GM23338 (cell line): ENCODE measurements at places on chromosomes 2 and 18.

DNA sequence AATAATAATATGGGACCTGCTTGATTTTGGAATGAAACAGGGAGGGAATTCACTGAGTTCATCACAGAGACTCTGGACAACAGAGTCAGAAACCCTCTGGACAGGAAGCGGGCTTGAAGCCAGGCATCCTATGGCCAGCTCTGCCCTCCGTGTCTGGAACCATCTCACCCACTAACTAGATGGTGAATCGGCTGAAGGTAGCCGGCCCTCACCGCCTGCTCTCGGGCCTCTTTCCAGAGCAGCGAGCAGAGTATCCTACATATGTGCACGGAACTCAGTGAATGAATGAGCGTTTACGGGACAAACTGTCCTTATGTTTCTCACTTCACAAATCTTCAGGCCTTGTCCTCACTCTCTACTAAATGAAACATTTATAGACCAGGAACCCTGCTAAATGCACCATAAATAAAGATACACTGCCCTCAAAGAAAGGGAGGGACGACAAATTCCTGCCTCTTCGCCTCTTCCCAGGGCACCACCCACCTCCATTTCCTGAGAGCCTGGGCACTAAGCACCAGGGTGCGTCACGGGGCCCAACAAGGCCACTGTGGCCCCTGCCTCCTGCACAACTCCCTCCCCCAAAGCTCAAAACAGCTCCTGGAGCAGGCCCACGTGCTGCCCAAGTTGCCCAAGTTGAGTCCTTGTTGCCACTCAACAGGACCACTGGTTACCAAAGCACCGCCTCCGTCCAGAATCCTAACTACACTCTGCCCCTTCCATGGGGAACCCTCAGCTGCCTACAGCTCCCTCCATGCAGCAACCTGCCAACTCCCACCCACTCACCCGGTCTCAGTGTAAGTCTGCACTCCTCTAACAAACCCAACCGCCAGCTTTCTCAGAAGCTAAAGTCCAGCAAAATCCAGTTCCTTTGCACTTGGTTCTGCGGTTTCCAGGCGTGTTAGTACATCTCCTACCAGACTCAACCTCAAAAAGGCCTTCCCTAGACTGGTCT is 1.7 kb downstream of the TBC1D8 start:
- DNase-seq = peak; percentile 32

DNA sequence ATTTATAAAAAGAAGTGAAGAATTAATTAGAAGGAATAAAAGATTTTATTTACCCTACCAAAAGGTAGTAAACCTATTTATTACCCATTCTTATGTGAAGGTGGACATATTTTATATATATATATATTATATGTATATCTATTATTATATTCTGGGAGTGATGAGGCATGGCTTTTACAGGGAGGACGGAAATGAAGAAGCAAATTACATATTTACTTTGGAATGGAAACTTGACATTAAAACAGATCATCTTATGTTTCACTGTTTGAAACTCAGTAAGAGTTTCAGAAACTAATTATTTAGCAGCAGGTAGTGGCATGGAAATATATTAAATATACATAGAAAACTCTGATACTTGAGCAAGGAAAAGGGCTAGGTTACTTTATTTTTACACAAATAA is 143.4 kb downstream of the LCLAT1 start:
- no peak for DNase-seq

- DNase-seq = no peak
Observed at GRCh38 chr2:45134726-45135125, 125.5 kb upstream of the SIX2 start.

DNA sequence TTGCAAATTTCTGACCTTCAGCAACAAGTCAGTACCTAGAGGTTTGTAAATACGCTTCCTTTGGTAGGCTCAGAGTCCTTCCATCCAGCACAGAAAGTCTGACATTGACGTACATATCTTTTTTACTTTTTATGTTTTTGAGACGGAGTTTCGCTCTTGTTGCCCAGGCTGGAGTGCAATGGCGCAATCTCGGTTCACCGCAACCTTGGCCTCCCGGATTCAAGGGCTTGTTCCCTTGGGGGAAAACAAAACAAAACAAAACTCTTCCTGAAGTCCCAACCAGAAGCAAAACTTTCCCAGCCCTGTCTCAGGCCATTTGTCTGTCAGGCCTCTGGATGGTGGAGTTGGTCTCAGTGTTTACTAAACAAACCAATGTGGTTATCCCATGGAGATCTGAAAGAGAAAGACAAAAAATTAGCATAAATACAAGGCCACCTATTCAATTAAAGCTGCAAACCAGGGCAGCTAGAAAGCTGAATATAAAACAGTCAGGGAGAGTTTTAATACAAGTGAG is 29.6 kb upstream of the ATL2 start:
- DNase-seq = peak; percentile 35

DNA sequence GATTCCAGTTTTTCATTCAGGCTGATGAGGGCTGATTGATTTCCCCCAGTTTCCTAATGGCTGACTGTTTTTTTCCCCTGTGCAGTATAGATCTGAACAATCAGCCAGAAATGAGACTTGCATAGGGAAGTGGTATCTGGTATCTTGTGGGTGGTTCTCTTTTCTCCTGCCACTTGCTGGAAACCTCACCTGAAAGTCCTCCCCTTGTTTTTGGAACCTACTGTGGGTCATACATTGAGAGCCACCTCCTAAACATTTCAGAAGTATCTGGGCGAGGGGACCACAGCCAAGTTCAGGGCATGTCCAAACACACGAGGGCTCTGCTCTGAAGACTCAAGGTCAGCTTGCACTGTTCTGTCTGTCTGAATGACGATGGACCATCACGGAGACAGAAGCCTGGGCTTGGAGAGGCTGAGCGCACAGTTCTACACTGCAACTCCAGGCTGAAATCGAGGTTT is 19.3 kb downstream of the ALPK2 start:
- DNase-seq = no peak

DNA sequence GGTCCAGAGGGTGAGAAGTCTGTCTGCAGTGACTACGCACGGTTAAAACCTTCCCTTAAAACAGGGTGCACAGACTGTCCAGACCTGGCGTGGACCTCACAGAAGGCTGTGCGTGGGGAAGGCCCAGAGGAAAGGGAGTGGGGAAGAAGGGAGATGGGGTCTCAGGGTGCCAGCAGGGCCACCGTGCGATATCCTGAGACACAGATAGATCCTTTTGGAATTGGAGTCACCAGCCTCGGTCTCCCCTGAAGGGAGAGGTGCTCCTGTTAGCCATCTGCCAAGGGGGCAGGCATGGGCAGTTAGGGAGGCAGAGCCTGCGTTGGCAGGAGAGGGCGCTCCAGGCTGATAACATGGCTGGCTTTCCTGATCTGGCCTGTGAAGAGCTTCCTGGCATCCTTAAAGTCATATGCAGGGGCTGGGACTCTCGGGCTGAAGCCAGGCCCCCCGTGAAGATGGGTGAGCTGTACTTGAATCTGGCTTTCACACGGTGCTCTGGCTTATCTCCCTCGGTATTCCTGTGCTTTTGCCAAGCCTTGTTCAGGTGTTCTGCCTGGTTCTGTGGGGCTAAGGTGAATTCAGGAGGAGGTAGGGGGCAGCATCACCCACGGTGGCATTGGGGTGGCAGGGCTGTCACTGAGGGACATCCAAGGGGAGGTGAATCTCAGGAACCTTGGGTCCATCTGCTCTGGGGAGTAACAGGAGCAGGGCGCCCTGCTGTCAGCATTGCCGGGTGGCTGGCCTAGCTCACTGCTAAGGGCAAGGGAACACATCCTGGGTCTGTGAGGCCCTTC is 107.2 kb upstream of the SMAD2 start:
- peak; percentile 64 for DNase-seq

GRCh38 chr2:32484937-32485336 is 128.1 kb downstream of the BIRC6 start:
- no peak for DNase-seq

DNA sequence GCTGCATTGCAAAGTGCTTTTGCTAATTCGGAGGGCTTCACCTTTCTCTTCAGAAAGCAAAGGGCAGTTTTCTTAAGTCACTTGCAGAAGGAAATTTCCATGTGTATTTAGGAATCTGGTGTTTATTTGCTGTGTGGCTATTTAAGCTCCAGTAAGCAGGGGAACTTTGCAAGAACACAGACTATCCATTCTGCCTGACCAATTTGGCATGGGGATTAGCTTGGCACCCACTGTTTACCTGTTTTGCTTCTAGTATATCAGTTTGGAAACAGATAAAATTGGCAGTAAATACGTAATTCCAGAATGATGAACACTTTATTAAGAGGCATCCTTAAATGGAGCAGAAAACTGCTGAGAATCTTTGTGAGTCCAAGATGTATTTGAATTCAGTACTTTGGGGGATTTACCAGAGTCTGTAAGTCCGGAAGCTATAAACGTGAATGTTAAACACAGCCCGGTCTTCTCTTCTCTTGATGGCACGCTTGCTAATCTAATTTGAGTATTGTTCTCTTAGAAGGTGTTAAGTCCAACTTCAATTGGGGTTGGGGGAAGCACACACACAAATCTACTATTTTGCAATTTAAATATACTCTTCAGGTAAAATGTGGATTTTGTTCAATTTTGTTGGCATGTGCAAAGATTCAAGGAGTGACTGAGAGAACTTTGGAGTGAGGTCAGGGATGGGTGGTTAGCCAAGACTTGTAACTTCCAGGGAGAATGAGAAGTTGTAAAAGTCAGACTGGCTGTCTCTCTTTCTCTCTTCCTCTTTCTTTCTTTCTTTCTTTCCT is 650 bp downstream of the ACKR3 start:
- no peak for DNase-seq

DNA sequence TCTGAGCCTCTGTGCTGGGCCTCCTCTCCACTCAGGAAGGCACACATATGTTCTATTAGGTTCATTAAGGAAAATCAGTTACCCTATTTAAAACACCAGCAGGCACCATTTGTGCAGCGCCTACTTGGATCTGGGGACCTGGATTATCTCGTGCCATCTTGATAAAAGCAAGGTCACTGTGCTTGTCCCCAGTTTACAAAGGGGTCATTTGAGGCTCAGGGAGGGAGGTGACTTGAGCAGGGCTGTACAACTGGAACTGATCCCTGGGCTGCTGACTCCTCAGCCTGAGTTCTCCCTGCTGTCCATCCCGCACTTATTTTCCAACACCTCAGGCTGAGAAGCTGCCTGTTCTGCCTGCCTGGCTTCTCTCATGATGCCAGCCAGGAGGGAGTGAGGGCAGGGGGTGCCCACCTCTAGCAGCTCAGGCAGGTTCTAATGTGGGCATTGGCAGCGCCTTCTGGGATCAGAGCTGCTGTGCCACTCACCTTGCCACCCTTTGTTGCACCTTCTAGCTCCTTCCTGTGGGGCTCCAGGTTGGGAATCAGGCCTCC is 120.3 kb downstream of the GLI2 start:
- DNase-seq = no peak

GRCh38 chr2:188295067-188295685 is 3.5 kb downstream of the GULP1 start:
- no peak for DNase-seq

- no peak for DNase-seq
Observed at GRCh38 chr18:57243624-57244179, 96.8 kb downstream of the BOD1L2 start.

DNA sequence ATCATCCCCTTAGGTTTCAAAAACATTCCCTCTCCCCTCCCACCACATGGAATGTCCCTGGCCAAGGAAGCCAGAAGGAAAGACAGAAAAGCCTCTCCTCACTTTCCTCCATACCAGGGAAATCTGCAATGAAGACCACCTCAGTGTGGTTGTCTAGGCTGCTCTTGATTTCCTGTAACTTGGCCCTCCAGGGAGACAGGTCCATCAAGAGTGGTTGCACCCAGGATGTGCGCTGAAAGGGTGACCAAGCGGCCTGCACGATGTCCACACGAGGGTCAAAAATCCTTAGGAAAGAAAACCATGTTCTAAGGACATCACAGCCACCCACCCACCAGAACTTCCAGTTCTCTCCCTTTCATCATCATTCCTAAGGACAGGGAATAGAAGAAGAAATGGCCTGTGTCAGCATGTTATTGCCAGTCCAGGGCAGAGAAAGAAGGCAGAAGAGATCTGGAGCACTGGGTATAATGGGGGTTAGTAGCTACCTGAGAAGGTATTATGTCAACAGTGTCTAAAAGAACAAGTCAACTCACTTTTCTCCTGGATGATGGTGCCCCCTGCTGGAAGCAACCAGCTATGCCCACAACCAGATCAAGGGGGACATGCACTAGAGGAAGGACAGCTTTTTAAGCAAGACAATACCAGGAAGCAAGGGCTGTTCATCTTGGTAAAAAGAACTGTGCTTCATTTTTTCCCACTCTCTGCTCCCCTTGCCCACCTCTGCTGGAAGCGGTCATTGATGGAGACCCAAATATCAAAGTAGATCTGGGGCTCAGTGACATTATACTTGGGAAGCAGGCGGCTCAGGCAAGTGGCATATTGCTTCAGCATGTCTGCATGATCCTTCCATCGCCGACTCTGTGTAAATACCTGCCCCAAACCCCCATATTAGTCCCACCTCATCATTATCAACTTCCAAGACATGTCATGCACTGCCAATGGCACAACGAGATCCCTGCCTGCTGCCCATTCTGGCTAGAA is 9.3 kb downstream of the GGCX start:
- peak; percentile 92 for DNase-seq

DNA sequence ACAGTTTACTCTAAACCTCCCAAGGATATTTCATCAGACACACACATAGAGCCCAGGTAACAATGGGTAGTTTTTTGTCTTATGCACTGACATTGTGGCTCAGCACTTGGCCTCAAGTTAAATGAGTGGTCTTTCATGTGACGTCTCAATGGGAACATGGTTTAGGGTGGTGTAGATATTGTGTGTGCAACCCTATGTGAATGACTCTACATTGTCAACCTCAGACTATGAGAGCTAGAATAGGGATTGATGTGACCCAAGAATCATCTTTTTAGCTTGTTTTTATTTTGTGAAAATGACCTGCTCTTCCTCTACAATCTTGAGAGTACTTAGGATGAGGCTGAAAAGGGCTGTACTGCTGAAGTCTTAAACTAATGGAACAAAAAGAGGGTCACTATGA is 86.2 kb downstream of the SCN1A start:
- DNase-seq = no peak

DNA sequence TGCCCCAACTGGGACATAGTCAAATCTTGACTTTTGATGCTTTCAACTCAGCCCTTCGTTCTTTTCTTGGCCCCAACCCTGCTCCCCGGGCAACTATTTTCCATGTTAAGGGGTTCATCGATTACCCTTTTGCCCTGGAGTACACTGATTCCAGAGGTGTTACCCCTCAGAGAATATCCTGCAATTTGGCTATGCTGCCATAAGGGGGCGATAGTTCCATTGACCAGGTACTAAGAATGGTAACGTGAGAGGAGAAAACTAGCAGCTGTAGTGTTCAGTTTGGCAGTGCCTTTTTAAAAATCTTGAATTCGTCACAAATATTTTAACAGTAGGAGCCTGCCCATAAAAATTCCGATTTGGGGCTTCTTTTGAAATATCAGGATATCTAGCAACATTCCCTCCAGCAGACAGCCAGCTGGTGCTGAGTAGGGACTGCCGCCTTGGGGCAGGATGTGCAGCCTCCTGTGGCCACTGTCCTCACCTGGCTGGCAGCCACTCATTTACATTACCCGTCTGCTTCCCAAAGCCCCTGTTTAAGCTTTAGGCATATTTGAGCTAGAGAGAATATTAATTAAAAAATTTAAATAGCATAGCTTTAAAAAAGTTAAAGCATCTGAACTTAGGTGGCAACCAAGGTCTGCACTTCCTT is 146.3 kb upstream of the SKOR2 start:
- DNase-seq = peak; percentile 82
